ENCODE measurements at places on chromosomes 5 and 9.

DNA sequence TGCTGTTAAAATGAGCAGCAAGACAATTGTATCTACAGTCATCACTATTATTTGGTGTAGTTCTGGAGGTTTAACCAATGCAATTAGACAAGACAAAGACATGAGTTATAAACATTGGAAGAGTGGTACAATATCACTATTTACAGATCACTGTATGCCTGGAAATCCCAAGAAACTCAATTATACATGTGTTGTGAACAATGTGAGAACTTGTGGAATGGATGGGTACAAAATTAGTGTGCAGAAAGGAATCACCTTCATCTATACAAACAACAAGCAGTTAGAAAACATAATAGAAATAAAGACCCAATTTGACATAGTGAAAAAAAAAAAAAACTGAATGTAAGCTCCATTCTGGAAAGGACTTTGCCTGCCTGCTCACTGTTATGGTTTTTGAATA, 12.4 kb upstream of the CCDC112 start:
- DNase-seq: no peak

DNA sequence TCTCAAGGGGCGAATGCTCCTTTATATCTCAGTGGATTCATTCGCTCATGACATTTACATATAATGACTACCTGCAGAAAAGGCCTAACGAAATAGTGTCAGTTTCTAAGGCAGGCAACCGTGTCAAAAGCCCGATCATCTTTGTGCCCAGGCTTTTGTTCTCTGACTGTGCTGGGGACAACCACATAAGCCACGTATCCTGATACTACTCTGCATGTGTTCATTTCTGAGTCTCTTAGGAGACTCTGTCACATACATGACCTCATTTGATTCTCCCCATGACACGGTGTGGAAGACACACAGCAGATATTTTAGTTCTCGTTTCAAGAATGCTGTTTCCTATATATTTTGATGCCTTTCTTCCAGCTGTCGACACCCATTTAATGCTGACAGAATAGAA, 598.5 kb downstream of the BNC2 start:
- no peak for DNase-seq

- no peak for DNase-seq
These were observed 79.1 kb downstream of the LRSAM1 start for GRCh38 chr9:127530206-127530941.

DNA sequence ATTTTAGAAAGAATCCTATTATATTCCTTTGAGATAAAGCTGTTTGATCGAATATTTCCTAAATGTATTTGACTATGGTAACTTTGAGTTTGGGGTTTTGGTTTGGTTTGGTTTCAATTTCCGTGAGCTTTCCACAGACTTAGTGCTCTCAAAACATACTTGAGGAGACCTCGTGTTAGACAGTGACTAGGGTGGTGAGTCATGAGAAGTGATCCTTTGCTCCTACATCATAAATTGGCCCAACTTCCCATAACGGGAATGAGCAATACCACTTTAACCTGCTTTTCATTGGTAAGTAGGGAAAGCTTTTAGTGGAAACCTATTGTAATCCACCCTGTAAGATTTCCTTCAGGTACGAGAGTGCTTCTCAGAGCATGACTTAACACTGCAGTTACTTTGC, 3.8 kb upstream of the RASEF start:
- DNase-seq: no peak

- no peak for DNase-seq
These were observed 394.0 kb downstream of the CETN3 start for GRCh38 chr5:90015584-90016018.

DNA sequence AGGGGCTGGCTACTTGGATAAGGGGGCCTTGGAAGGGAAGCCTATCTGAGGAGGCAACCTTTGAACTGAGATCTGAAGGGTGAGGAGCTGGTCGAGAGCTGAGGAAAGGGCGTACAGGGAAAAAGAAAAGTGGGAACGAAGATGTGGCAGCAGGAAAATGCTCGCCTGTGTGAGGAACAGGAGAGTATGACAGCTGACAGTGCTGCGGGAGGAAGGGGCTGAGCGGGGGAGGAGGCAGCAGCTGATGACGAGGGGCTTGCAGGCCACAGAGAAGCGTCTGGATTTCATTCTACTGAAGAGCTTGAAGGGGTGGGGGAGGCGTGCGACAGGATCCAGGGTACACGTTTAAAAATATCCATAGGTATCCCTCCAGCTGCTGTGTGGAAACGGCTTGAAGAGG, 28.9 kb downstream of the SH3PXD2B start:
- no peak for DNase-seq

- DNase-seq: no peak
These were observed 22.8 kb downstream of the FPGS start for GRCh38 chr9:127825319-127826051.

GRCh38 chr5:42507451-42508097, 84.3 kb downstream of the GHR start:
- DNase-seq: no peak

DNA sequence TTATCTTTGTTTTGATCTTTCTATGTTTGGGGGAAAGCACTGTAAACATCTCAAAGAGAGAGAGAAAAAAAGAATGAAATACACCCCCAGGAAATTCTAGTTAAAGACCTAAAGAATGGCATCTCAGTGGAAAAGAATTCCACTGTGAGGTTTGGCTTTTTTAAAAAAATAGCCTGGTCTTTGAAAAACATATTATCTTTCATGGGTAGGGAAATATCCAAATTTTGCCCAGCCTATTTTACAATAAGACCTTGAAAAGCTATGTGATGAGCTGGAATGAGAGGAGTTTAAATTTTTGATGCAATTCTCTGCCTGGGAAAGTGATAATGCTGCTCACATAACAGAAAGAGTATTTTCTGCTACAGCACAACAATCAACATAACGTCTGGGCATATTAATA, 348.1 kb upstream of the WWC1 start:
- DNase-seq: no peak

GRCh38 chr5:17356551-17356950, 139.1 kb downstream of the BASP1 start:
- DNase-seq: no peak

- no peak for DNase-seq
These were observed 687.9 kb upstream of the RGMB start for GRCh38 chr5:98085593-98085992.

GRCh38 chr5:135715267-135716055, 119.0 kb upstream of the SLC25A48 start:
- no peak for DNase-seq

DNA sequence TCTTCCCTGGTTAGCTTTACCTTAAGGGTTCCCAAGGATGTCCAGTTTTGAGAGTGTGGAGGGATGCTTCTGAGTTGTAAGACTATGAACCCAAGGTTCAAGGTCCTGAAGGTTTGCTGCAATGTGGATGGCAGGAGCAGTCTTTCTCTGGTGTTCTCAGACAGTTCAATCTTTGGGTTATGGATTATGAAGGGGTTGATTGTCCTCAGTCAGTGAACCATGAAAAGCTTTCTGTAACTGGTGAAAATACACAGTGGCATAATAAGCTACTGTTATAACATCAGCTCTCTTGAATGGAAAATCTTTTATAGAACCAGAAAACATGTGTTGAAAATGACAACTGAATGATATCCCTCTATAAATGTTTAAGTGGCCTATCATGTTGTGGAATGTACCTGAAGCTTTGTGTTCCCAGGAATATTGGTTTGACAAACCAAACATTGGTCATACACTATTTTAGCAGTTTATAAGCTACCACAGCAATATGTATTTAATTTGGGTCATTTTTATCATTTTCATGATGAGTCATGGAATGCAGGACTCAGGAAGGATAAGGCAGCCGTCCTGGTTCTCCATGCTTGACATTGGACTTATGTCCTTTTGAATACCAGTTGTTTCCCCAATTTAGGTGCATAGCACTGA, 1041.8 kb upstream of the ARRDC3 start:
- DNase-seq: no peak

All from activated CD4-positive, CD25-positive, alpha-beta regulatory T cell treated with anti-CD3 and anti-CD28 coated beads, Interleukin-2, amount 50 U/mL, for 16 hours (primary cell).